ENCODE measurements at places on chromosomes 16 and 17.

- no peak for DNase-seq
Measured at GRCh38 chr17:34580685-34581445, 1.5 kb downstream of the TMEM132E start.

DNA sequence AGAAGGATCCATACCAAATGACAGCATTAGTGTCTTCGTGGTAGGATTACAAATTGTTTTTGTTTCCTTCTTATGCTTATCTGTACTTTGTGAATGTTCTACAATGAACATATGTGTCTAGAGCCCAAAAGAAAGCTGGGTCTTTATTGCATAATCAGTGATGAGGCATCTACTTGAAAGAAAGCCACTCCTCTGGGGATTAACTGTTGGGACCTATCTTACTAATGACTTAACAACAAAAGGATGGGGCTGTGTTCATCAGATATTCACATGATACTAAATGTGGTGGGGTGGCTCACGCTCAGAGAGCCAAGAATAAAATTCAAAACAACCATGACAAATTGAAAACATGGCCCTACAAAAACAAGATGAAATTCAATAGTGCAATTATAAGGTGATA lies 160.2 kb downstream of the RGS9 start:
- no peak for DNase-seq

DNA sequence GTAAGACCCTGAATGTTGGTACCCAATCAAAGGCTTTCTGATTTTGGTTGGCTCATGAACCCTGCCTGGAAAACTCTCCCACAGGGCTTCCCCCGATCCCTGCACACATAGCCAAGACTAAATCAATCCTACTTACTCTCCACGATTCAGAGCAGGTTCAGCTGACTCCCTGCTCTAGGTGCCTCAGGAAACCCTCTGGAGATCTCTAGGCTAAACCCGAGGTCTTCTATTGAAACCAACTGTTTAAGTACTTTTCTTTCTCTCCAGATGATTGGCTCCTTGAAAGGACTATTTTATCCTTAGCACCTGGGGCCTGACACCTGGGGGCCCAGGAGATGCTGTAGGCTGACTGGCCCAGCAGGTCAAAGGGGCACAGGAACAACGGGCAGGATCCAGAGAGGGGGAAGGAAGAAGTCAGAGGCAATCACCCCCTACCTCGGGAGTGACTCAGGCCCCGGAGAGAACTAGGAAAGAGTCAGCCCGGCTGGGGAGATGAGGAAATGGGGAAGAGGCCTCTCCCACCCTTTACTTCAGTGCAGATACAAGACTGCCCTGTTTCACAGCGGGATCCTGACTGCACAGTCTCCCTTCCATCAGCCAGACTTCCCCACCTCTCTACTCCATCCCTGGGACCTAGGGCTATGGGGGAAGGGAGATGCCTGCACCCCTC lies 2.0 kb downstream of the TBC1D10B start:
- DNase-seq: no peak

- DNase-seq: no peak
Measured at GRCh38 chr17:21474815-21475214, 98.7 kb downstream of the KCNJ12 start.

DNA sequence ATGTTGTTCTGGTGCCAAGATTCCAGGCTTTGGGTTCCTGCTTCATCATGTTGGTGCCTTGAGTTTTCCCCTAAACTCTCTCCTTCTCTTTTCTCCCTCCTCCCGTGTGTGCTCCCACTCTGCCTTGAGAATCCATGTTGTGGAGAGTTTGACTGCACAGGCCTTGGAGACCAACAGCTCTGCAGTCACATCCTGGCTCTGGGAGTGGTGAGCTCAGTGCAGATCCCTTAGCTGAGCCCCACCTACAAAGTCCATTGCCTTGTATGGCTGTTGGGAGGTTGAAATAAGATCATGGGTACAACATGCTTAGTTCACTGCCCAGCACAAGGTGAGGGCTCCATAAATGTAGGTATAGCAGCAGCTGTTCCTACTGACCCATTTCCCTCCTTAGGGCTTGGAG lies 85.9 kb downstream of the IRX3 start:
- no peak for DNase-seq

GRCh38 chr17:64723781-64724180 lies 61.7 kb upstream of the SMURF2 start:
- no peak for DNase-seq

GRCh38 chr17:9228408-9229159 lies 207.3 kb downstream of the NTN1 start:
- no peak for DNase-seq

GRCh38 chr16:23423496-23424049 lies 29.4 kb downstream of the COG7 start:
- DNase-seq: peak; percentile 38

- no peak for DNase-seq
Measured at GRCh38 chr17:57463103-57463885, 207.0 kb downstream of the MSI2 start.

DNA sequence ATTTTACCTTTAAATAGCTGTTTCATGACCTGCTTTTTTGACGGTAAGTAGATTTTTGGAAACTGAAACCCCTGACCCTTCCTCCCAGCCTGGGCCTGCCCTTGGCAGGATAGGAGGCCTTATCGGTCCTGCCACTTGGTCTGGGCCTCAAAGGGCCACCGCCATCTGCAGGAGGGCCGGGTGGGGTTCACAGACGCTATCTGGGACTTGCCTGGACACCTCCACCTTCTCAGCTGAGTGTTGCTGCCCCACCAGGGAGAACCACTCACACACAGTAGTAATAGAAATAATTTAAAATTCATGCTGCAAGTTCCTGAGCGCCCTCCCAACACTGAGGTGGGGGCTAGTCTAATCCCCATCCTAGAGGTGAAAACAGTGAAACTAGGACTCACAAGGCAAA lies 4.6 kb upstream of the NPRL3 start:
- DNase-seq: no peak

- no peak for DNase-seq
Measured at GRCh38 chr16:23359092-23359760, 57.1 kb downstream of the SCNN1B start.

- peak; percentile 2 for DNase-seq
Measured at GRCh38 chr16:53949715-53950410, 245.9 kb downstream of the FTO start.

DNA sequence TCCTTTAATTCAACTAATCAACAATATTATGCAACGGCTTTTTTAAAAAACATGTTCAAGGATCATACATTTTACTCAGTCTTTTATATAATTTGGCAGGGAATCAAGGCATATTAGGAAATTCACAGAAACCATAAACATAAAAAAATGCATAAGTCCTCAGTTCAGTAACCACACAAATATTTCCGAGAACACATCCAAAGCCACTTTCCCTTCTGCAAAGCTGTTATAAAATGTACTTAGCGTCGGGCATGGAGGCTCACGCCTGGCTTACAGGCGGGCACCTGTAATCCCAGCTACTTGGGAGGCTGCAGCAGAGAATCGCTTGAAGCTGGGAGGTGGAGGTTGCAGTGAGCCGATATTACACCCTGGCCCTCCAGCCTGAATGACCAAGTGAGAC lies 9.7 kb upstream of the ZC3H7A start:
- no peak for DNase-seq

DNA sequence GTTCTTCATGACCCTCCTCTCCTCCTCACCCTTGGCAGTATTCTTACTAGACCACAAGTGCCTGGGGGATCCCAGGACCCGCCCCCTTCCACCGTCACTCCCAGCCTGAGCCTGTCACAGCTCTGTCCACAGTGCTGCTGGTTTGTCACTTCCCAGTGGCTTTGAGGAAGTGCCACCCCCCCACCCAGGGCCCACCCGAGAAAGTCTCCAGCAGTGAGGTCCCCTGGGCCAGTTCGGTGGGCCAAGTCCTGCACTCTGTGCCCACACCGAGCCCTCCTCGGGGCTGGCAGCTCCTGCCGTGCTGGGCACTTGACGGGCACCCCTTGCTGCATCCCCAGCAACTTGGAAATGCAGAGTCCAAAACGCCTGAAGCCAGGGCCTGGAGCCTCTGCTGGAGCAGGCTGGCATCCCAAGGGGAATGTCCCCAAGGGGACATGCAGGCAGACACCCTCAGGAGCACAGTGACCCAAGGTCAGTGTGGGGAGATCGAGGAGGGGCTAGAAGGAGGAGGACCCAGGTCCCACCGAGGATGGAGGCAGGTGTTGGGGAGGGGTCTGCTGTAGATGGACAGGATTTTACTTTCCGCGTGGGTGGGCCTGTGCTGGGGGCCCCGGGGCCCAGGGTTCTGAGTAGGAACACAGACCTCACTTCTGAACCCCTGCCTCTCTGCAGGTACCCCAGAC lies 15.5 kb downstream of the MMP15 start:
- DNase-seq: no peak

GRCh38 chr16:89422527-89422904 lies 67.8 kb downstream of the ANKRD11 start:
- DNase-seq: no peak

DNA sequence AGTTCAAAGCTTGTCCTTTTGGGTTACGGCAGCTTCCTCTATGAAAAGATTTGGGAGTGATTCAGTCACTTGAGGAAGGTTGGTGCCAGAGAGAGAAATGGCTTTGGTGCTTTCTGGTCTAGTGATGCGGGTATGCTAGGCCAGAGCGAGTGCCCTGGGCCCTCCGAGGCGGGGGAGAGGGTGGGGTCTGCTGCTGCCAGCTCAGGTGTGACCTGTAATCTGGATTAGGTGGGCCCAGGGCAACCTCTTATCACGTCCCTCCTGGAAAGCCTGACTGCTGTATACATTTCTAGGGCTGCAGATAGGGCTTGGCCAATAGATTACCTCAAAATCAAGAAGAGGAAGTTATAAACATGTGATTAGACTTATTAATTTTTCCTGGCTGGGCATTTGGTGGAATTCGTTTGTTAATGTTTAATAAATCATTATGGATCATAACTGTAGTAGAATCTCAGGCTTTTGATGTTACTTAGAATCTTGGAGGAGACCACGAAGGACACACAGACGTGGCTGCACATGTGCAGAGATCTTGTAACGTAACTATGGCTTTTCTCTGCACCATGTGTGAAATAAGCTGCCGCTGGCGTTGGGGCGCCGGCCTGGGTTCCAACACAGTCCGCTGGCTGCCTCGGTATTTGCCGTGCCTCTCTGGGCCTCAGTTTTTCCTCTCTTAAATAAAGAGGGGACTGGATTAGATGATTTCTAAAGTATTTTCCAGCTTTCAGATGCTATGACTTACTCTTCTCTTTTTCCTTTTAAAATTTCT lies 1.2 kb downstream of the IRF8 start:
- DNase-seq: no peak

- no peak for DNase-seq
Measured at GRCh38 chr17:7167832-7168231, 11.3 kb downstream of the ASGR1 start.

GRCh38 chr16:73998707-73999106 lies 297.9 kb upstream of the PSMD7 start:
- no peak for DNase-seq

- DNase-seq: no peak
Measured at GRCh38 chr16:53864819-53865493, 161.0 kb downstream of the FTO start.

- DNase-seq: no peak
Measured at GRCh38 chr16:48131201-48131935, 24.4 kb downstream of the ABCC12 start.

DNA sequence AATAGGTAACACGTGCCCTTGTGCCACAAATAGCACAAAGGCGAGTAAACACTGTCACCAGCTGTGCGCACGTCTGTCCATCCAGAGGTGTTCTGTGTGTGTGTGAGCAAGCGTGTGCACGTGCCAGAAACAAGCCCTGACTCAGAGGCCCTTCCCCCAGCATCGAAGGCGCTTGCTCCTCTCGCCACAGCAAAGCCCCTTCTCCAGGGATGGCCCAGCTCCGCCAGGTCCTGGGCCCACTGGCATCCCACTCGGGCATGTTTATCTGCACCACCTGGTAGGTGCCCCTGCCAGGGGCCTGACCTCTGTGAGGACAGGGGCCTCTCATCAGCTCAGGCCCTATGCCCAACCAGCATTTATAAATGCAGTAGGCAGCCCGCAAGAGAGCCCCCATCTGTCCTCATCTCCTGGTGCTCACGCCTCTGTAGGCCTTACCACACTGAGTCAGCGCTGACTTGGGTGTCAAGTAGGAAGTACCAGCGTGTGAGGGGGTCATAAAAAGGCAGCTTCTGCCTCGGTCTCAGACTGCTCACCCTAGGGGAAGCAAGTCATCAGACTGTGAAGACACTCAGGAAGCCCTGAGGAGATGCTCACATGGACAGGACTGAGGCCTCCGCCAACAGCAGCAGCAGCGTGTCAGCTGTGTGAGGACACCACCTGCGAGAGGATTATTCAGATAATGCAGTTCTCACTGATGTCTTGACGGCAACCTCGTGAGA lies 10.8 kb downstream of the TMEM235 start:
- DNase-seq: no peak

GRCh38 chr17:31745964-31746600 lies 113.0 kb downstream of the COPRS start:
- DNase-seq: no peak

DNA sequence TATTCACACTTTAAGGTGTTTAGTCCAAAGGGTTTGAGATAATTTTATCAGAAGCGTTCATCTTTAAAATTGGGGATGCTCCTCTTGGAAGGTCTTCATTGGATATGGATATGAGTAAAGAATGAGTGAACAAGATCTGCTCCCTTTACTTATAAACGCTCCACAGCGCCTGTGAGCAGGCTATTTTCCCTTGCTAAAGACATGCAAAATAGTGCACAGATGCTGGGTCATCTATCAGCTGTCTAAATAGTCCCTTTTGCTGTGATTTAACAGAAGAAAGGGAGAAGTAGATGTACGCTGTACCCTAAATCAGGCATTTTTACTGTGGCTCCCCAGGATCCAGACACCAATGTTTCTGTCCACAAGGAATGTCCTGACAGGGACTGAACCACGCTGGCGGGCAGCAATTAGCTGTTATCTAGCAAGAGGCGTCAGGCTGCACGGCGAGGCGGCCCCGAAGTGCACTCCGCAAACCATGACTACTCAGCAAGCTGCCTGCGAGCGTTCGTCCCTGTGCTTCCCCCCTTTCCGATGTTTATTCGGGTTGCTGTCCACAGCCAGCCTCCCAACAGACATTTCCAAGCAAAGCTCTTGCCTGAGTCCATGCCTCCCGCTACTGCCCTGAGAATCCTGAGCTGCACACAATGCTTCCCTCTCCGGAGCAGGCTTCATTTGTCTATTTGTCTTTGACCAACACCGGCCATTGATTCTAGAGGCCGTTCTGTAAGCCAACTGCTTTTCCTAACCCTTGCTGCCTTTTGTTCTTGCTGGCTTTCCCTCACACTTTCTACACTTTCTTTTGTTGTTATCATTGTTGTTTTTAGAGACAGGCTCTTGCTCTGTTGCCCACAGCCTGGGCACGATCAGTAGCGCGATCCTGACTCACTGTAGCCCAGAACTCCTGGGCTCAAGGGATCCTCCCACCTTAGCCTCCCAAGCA lies 55.7 kb upstream of the CNEP1R1 start:
- no peak for DNase-seq

- no peak for DNase-seq
Measured at GRCh38 chr16:79721270-79721669, 120.7 kb upstream of the MAF start.

Measured in NCI-H2081 (cell line).